ENCODE measurements at places on chromosomes 1 and 21.

GRCh38 chr21:35265170-35265877, 216.2 kb upstream of the RUNX1 start:
- no peak for DNase-seq

GRCh38 chr1:224828691-224829090, 100.8 kb upstream of the DNAH14 start:
- no peak for DNase-seq

- DNase-seq = no peak
These were observed 215.5 kb downstream of the GRIK3 start for GRCh38 chr1:36818771-36819170.

- DNase-seq = no peak
These were observed 8.8 kb downstream of the MINDY1 start for GRCh38 chr1:150997949-150998348.

DNA sequence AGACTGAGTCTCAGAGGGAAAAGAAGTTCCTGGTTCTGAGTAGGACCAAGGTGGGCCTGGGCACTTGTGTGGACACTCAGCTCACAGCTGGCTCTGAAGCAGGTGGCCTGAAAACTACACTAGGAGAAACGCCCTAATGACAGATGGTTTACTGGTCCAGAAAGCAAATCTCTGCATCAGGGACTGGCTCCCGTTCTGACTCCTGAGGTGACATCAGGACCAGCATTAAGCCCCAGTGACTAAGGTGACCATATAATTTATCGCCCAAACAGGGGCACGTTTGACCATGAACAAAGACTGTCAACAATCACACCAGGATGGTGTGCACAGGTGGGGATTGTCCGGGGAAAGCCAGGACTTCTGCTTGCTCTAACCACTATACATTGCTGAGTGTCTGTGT, 12.2 kb upstream of the CD34 start:
- no peak for DNase-seq

DNA sequence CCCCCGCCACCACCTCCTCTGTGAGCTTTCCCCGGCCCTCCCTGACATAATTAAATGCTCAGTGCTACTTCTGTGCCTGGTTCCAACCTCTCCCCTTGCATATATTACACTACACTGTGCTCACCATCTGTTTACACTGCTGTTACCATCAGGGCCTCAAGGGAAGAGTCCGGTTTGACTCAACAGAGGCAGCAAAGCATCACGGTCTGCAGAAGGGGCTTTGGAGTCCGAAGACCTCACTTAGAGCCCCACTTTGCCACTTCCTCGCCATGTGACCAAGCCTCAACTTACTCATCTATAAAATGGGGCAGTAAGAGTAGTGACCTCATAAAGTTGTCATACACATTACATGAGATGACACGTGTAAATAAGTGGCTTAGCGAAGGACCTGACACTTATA, 27.4 kb downstream of the KCNN3 start:
- DNase-seq = no peak

DNA sequence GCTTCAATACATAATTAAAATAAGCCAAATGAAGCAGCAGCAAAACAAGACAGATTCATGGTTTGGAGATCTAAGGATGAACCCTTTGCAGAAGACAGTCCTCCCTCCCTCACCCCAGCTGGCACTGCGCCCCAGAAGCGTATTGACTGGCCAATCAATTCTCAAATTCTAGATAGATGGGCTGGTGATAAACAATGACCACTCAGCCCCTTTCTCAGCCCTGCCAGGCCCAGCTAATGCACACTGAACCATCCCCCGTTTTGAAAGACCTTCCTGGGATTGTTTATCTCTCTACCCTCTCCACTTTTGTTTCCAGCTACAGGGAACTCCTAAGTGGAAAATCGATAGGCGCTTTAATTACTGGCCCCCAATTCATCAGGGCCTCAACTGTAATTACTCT, 29.0 kb downstream of the TNR start:
- DNase-seq = no peak

DNA sequence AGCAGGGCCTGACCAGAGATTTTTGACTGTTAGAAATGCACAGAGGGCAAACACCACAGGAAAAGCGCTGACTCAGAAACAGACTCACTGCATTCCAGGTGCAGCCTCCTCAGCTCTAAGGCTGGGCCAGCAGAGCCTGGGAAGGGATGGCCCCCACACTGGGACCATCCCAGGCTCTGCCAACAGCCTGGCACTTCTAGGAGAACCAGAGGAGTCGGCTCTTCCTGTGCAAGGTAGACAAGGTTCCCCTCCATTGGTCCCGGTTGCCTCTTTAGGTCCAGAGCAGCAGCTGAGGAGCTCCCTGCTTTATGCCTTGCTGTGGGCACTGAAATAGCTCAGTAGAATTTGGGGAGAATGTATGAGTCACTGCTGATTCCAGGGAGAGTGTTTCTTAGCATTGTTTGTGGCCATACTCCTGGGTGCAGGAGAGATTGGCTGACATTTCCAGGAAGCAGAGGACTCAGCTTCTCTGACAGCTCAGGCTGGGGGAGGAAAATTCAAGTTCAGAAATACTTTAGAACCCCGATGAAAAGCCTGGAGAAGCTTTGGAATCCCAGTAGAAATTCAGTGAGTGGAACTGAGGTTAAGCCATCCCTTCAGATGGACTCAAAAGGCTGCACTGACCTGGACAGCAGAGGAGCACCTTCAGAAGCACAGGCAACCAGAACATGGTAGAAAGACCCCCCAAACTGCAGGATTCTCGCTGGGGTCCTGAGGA, 19.7 kb downstream of the PRAMEF1 start:
- no peak for DNase-seq

DNA sequence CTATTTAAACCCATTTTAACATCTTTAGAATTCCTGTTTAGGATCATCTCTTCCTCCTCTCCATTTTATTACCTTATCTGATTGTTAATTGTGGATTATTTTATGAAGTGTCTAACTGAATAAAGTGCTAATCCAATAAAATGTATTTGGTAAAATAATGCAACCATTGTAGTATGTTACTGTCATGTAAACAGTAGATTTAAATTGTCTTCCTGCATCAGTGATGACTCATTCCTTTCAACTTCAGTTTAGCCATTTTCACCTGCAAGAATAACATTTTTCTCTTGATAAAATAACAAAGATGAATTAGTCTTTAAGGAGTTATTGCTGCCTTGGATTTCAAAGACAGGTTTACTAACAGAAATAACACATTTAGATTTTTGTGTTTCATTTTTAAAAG, 5.4 kb downstream of the PPP2R5A start:
- no peak for DNase-seq

- DNase-seq = no peak
These were observed 68.8 kb downstream of the MAB21L3 start for GRCh38 chr1:116179964-116180363.

DNA sequence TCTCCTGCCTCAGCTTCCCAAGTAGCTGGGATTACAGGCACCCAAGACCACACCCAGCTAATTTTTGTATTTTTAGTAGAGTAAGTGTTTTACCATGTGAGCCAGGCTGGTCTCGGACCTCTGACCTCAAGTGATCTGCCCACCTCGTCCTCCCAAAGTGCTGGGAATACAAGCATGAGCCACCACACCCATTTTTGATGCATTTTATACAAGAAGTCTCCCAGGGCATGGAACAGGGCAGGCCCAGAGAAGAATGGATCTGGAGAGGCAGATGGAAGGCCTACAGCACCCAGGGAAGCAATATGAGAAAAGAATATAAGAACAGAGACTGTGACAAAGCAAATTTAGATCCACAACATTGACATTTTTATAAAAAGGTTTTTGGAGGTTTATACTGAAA, 18.8 kb upstream of the IFNAR1 start:
- no peak for DNase-seq

GRCh38 chr1:65177457-65177856, 29.5 kb downstream of the AK4 start:
- no peak for DNase-seq

DNA sequence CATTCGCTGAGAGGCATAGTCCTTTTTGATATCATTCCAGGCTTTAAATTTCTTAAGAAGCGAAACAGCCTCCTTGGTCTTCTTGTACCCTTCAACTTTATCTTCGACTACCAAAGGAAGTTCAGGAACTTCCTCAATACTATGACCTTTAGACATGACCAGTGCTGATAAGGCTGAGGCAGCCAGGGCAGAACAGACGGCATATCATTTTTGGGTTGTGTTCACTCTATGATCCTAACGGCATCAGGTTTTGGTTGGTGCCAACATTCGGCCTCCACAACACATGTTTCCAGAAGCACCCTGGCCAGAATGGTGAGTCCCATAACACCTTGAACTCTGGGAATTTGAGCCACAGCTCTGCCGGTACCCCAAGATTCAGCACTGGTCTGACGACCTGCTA, 31.4 kb upstream of the MYOC start:
- no peak for DNase-seq

Data from CD4-positive, alpha-beta T cell treated with Interleukin-12 subunit alpha and Interleukin-12 subunit beta, for 1 hour (primary cell).